ENCODE measurements at places on chromosomes 12 and 14.

DNA sequence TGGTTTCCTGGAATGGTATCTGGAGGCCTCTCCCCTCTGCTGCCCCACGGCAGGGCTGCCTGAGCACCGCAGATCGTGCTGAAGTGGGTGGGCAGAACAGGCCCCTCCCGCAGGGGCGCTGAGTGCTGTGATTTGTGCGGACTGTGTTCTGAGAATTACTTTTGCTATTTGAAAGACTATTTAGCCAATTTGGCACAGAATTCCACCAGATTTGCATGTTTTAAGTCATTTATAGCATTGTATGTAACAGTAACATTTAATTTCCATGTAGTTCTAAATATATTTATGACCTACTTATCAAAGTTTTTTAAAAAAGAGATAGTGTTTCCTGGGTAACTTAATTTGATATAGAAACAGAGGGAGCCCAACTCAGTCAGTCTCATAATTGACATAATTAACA, 55.3 kb downstream of the TNFAIP2 start:
- DNase-seq: no peak

GRCh38 chr12:54191550-54192022, 2.8 kb upstream of the SMUG1 start:
- DNase-seq: no peak

DNA sequence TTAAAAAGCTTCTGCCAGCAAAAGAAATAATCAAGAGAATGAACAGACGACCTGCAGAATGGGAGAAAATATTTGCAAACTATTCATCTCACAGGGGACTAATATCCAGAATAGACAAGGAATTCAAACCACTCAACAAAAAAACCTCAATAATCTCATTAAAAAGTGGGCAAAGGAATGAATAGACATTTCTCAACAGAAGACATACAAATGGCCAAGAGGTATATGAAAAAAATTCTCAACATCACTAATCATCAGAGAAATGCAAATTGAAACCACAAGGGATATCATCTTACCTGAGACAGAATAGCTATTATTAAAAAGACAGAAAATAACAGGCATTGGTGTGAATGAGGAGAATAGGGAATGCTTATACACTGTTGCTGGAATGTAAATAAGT, 270.0 kb downstream of the DACT1 start:
- no peak for DNase-seq

- DNase-seq: no peak
Measured at GRCh38 chr14:55303125-55303499, 31.9 kb downstream of the FBXO34 start.

- DNase-seq: no peak
Measured at GRCh38 chr12:65859519-65859918, 35.2 kb downstream of the HMGA2 start.

Measured in nucleus accumbens (tissue), 56 donors.